ENCODE measurements at places on chromosomes 3 and 15.

- H3K27ac ChIP-seq, result no peak overlapping the region
- no peaks in the 10 kb centered on the region for H3K36me3 ChIP-seq
- no peak overlapping the region for H3K4me3 ChIP-seq
- no peaks in the 10 kb centered on the region for H3K4me1 ChIP-seq
- H3K27me3 ChIP-seq, result no peaks in the 10 kb centered on the region
- no peak for DNase-seq
Measured at GRCh38 chr3:170816841-170817240, 53.2 kb downstream of the RPL22L1 start.

- no peaks in the 10 kb centered on the region for H3K27me3 ChIP-seq
- H3K4me1 ChIP-seq, result no peaks in the 10 kb centered on the region
- H3K27ac ChIP-seq, result no peak overlapping the region
- H3K36me3 ChIP-seq, result no peaks in the 10 kb centered on the region
Measured at GRCh38 chr3:59133311-59133710, 83.5 kb upstream of the CFAP20DC start.

DNA sequence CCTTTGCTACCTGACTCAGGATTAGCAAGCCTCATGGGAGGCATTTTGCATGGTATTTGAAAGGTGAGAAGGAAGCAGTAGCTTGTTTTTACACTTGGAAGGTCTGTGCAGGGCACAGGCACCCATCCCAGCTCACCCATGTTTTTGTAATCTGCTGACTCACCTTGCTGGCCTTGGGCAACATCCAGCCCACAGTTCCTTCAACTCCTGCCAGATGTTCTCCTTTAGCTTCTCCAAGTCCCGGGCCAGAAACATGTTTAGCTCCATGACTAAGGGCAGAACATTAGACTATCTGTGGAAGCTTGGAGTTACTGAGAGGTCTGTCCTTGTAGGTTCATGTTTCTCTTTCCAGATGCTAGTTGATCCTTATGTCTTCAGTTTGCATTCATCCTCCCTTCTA lies 12.4 kb upstream of the ZNF770 start:
- H3K27ac ChIP-seq, result no peak overlapping the region
- no peaks in the 10 kb centered on the region for H3K27me3 ChIP-seq
- peak; percentile 48 for DNase-seq
- H3K36me3 ChIP-seq, result no peaks in the 10 kb centered on the region
- no peaks in the 10 kb centered on the region for H3K4me1 ChIP-seq
- H3K4me3 ChIP-seq, result no peak overlapping the region

- no peaks in the 10 kb centered on the region for H3K36me3 ChIP-seq
- peak overlapping the region; percentile 51 for H3K27ac ChIP-seq
- no peaks in the 10 kb centered on the region for H3K27me3 ChIP-seq
Measured at GRCh38 chr3:112365035-112365434, 32.1 kb downstream of the CD200 start.

DNA sequence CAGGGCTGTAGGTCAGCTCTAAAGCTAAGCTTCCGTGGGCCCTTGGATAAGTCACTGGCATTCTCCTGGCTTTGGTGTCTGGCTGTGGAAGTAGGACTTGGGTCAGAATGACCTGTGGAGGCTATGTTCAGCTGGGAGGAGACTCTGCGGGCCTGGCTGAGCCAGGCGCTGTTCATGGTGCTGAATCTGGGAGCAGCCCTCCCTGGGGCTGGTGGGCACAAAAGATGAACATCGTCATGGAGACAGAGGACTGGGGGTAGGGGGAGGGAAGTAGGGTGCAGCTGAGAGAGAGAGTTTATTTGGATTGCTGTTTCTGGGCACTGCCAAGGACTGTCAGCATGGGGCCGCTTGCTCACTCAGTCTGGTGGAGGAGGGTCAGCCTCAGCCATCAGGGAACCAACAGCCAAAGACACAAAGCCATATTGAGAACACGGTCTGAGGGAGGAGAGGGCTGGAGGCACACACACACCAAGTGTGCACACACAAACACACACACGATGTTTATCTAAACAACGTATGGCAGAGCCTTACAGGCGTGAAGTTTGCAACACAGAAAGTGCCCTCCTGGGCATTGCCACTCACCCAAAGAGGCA lies 120.7 kb upstream of the LINGO1 start:
- DNase-seq, result no peak
- no peaks in the 10 kb centered on the region for H3K27me3 ChIP-seq
- no peaks in the 10 kb centered on the region for H3K4me1 ChIP-seq

- H3K27ac ChIP-seq, result no peak overlapping the region
- no peaks in the 10 kb centered on the region for H3K27me3 ChIP-seq
- no peak for DNase-seq
- no peaks in the 10 kb centered on the region for H3K4me1 ChIP-seq
- H3K36me3 ChIP-seq, result no peaks in the 10 kb centered on the region
Measured at GRCh38 chr3:30299674-30300385, 306.6 kb upstream of the TGFBR2 start.

DNA sequence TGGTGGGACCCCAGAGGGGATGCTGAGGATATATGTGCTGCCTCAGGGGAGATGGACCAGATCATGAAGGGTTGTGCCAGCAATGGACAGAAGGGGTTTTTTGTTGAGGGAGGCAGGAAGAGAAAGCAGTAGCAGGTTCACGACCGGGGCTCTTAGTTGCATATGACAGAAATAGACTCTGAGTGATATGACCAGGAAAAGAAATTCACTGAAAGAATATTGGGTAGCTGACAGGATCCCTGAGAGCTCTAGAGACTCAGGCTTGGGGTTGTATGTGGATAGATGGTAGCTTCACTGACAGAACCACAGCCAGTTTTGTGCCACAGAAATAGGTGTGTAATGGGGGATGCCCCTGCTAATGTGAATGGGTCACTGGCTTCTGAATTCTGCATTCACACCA lies 241.6 kb downstream of the ZNF621 start:
- no peak overlapping the region for H3K4me3 ChIP-seq
- DNase-seq, result no peak
- H3K27me3 ChIP-seq, result no peaks in the 10 kb centered on the region
- no peak overlapping the region for H3K27ac ChIP-seq
- H3K36me3 ChIP-seq, result no peaks in the 10 kb centered on the region
- H3K4me1 ChIP-seq, result no peaks in the 10 kb centered on the region

- no peaks in the 10 kb centered on the region for H3K36me3 ChIP-seq
- no peaks in the 10 kb centered on the region for H3K4me1 ChIP-seq
- DNase-seq, result no peak
- H3K4me3 ChIP-seq, result no peak overlapping the region
Measured at GRCh38 chr15:68445351-68445750, 13.4 kb upstream of the ITGA11 start.

GRCh38 chr3:156478891-156479290 lies 76.0 kb downstream of the SSR3 start:
- H3K4me3 ChIP-seq, result no peak overlapping the region
- H3K27ac ChIP-seq, result no peak overlapping the region
- no peaks in the 10 kb centered on the region for H3K4me1 ChIP-seq
- DNase-seq, result no peak

GRCh38 chr3:16998236-16998923 lies 113.6 kb downstream of the PLCL2 start:
- DNase-seq, result no peak
- H3K27me3 ChIP-seq, result no peaks in the 10 kb centered on the region
- H3K36me3 ChIP-seq, result no peaks in the 10 kb centered on the region
- no peaks in the 10 kb centered on the region for H3K4me1 ChIP-seq
- no peak overlapping the region for H3K4me3 ChIP-seq

GRCh38 chr15:40846841-40847222 lies 3.0 kb downstream of the SPINT1 start:
- no peaks in the 10 kb centered on the region for H3K36me3 ChIP-seq
- DNase-seq, result no peak
- no peaks in the 10 kb centered on the region for H3K4me1 ChIP-seq
- H3K27ac ChIP-seq, result peak overlapping the region; percentile 94
- H3K27me3 ChIP-seq, result no peaks in the 10 kb centered on the region
